Peyer's patch (tissue), 4 donors: ENCODE measurements at places on chromosomes 4 and X. TPM values are rescaled to one million over a fixed set of nuclear protein-coding genes. Genes with fewer than 3 reads are reported as not detected.

BCORL1 gene
- total RNA-seq = 12.4 TPM

- no peak overlapping the region for H3K4me3 ChIP-seq
- H3K27me3 ChIP-seq = no peaks in the 10 kb centered on the region
- no peak for DNase-seq
- no peaks in the 10 kb centered on the region for H3K4me1 ChIP-seq
- no peak overlapping the region for H3K27ac ChIP-seq
- no peaks in the 10 kb centered on the region for H3K36me3 ChIP-seq
Observed at GRCh38 chrX:81527881-81528440, 326.1 kb downstream of the SH3BGRL start.

S100G gene
- total RNA-seq = not detected

DNA sequence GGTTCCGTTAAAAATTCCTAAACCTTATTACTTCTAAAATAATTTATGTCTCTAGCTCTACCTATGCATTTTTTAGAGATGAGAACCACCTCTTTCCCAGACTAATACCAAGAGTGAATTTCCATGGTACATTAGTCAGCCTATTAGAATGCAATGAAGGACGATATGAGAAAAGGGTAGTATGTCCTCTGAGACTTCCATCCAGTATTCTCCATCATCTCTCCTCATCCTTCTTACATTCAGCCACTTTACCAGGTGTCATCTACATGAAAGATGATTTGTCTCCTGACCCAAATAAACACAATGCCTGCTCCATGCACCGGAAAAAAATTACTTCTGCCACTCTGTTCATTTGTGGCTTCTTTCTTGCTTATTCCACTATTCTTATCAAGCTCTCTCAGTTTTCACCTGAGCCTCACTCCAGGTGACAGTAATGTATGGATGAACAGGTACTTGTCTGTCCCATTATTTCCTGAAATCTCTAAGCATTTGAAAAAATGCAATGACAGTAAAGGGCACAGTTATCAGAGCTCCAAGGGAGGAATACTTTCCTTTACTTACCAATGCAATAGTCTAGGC, 97.9 kb downstream of the MAB21L2 start:
- H3K27me3 ChIP-seq = no peaks in the 10 kb centered on the region
- H3K4me1 ChIP-seq = no peaks in the 10 kb centered on the region
- H3K4me3 ChIP-seq = no peak overlapping the region
- no peak overlapping the region for H3K27ac ChIP-seq
- no peaks in the 10 kb centered on the region for H3K36me3 ChIP-seq

DNA sequence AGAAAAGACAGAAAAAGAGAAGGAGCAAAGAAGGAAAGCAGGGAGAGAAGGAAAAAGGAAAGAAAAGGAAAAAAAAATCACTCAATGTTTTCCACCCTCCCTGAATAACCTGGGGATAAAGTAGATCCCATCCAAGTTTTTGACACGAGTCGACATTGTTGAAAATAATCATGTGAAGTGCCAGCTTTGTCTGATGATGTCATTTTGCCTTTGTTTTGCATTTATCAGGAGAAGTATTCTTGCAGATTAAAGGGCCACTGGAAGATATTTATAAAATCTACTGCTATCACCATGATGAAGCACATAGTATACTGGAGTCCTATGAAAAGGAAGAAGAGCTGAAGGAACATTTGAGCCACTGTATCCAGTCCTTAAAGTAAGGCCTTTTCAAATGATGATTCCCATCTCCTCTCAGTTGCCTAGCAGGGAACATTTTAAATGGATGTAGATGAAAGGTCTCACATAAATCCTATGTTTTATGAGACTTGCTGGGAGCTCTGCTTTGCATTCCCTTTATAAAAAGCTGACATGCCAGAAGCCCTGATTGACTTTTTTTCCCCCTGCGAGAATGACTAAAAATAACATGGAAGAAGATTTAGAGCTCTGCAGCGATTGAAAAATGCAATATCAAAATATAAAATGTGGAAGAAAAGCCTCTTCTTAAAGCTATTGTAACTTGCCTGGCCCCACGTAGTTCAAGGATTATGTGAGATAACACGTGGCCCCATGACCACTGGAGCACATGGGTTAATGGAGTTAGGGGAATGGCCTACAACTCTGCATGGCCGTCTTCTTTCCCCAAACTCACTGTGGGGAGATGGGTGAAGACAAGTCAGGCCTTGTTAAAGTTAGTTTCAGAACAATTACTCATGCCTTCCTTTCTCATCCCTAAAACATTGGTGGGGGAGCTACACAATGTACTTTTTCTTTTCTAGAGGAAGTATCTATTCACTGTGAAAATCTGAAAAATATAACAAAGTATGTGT, 77.5 kb downstream of the INTS12 start:
- H3K4me1 ChIP-seq = no peaks in the 10 kb centered on the region
- no peak overlapping the region for H3K27ac ChIP-seq
- no peak for DNase-seq
- no peaks in the 10 kb centered on the region for H3K36me3 ChIP-seq
- H3K4me3 ChIP-seq = no peak overlapping the region

DNA sequence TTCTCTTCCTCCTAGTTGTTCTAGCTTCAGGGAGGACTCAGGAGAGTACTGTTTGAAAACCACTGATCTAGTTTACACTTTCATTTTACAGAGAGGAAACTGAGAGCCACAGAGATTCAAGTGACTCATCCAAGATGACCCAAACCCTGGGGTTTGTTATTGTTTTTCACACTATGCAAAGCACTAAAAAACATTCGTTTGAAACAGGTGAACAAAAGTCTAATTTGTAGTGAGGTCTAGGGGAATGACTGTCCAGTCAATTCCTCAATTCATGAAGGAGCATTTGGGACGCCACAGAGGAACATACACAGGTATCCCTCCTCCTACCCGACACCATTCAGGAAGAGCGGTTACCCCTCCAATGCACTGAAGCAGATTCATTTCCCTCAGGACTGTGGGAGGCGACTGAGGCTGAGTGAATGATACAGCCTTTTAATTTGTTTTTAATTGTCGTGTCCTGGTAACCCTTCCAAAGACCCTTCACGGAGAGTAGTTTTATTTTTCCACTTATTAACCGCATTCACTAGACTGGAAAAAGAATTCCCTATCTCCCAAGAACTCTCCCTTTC, 30.3 kb downstream of the TLR10 start:
- H3K27me3 ChIP-seq = no peaks in the 10 kb centered on the region
- H3K4me1 ChIP-seq = no peaks in the 10 kb centered on the region
- H3K36me3 ChIP-seq = no peaks in the 10 kb centered on the region
- H3K4me3 ChIP-seq = no peak overlapping the region

DNA sequence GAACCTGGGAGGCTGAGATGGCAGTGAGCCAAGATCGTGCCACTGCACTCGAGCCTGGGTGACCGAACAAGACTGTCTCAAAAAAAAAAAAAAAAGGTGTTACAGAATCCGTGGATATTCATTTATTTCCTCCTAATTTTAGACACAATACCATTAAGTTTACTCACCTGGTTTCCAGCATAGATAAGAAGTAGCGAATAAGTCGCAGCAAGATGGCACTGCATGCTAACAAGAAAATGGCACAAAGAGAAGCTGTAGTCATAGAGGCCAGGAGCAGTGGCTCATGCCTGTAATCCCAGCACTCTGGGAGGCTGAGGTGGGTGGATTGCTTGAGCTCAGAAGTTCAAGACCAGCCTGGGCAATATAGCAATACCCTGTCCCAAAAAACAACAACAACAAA, 17.0 kb upstream of the MOB1B start:
- no peaks in the 10 kb centered on the region for H3K27me3 ChIP-seq
- no peaks in the 10 kb centered on the region for H3K36me3 ChIP-seq

MAGEC2 gene
- not detected for total RNA-seq

DNA sequence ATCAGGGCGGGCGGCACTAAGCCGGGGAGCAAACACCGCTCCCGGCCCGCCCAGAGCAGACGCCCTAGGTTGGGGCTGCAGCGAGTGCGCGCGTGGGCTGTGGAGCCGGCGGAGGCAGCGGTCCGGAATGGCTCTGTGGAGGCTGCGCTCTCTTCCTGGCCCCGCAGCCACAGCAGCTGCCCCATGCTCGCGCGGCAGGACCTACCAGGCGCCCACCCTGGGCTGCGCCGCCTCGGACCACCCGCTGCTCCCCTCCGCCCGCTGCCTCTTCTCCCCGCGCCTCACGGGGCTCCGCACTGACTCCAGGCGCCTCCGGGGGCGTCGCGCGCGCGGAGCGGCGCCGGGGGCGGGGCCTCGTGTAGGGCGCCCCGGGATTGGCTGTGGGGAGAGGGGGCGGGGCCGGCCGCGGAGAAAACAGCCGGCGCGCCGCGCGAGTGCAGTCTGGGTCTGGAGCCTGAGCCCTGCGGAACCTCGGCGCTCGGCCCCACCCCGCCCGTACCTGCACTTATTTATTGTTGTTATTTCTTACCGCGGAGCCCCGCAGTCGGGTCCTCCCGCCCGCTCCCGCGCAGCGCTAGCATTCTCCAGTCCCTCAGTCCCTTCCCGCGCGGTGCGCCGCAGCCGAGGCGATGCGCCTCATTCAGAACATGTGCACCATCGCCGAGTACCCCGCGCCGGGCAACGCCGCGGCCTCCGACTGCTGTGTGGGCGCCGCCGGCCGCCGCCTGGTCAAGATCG, at the start of gene RASL11B:
RASL11B (plus strand) TSS at position 439 of the 738 bp plus-strand sequence; CDS start at position 630, 191 bp downstream.
- no peaks in the 10 kb centered on the region for H3K36me3 ChIP-seq
- H3K27me3 ChIP-seq = no peaks in the 10 kb centered on the region
- DNase-seq = peak; percentile 80
- H3K4me1 ChIP-seq = peaks cover 13% of the 10 kb centered on the region

- H3K4me3 ChIP-seq = no peak overlapping the region
- no peaks in the 10 kb centered on the region for H3K4me1 ChIP-seq
- H3K36me3 ChIP-seq = no peaks in the 10 kb centered on the region
- H3K27me3 ChIP-seq = no peaks in the 10 kb centered on the region
- DNase-seq = no peak
Observed at GRCh38 chr4:75371915-75372314, 142.3 kb downstream of the RCHY1 start.

GRCh38 chr4:24922416-24922815, 9.6 kb upstream of the CCDC149 start:
- no peak overlapping the region for H3K4me3 ChIP-seq
- H3K27ac ChIP-seq = no peak overlapping the region
- no peaks in the 10 kb centered on the region for H3K36me3 ChIP-seq
- H3K27me3 ChIP-seq = no peaks in the 10 kb centered on the region

ITIH6 gene
- total RNA-seq = not detected

GRCh38 chr4:103402198-103402597, 204.1 kb upstream of the CENPE start:
- no peaks in the 10 kb centered on the region for H3K27me3 ChIP-seq
- DNase-seq = no peak
- no peaks in the 10 kb centered on the region for H3K36me3 ChIP-seq
- no peaks in the 10 kb centered on the region for H3K4me1 ChIP-seq
- no peak overlapping the region for H3K4me3 ChIP-seq

CENPVL2 gene
- not detected for total RNA-seq

GRCh38 chrX:14915596-14915995, 42.4 kb downstream of the MOSPD2 start:
- no peak overlapping the region for H3K27ac ChIP-seq
- no peaks in the 10 kb centered on the region for H3K36me3 ChIP-seq
- no peak for DNase-seq

FDCSP gene
- 2.4 TPM for total RNA-seq

DNA sequence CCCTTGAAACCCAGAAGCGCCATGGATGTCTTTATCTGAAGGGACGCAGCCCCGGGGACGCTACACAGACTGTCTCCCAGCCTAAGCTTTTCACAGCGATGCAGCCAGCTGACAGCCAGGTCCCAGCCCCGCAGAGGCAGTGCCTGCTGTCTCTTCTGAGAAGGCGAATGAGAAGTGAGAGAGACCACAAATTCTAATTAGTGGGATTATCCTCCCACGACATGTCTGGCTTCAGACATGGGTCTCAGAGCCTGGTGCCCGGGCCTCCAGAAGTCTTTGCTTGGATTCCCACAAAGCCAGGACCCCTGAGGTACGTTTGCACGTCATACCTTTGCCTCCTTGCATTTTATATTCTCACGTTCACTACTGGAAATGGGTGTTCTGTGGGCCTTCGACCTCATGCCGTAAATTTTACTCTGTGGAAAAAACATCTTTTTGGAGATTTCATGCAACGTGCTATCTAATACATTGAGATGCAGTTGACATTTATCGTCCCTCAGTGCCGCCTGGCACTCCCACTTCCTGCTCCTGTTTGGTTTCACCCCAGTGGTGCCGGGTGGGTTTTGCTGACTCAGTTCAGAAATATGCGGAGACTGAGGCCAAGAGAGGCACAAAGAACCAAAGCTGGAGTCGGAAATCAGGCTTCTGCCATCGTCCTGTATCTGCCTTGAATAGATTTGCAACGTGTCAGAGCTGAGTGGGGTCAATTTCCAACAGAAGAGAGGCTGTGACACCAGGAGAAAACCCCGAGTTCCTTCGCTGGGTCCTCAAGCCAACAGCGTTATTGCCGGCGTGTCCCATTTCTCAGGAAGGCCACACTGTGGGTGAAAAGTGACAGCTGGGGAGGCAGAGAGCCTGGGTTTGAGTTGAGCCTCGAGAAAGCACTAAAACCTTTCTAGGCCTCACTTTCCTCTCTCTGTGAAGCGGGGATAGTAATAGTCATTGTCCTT, 114.4 kb downstream of the STK32B start:
- no peaks in the 10 kb centered on the region for H3K36me3 ChIP-seq
- H3K4me1 ChIP-seq = no peaks in the 10 kb centered on the region
- no peak overlapping the region for H3K27ac ChIP-seq
- DNase-seq = no peak

PGAM4 gene
- total RNA-seq = not detected

GPRASP3 gene
- total RNA-seq = 2.5 TPM

- H3K27me3 ChIP-seq = no peaks in the 10 kb centered on the region
- H3K36me3 ChIP-seq = no peaks in the 10 kb centered on the region
- no peak overlapping the region for H3K27ac ChIP-seq
- no peak for DNase-seq
- no peaks in the 10 kb centered on the region for H3K4me1 ChIP-seq
Observed at GRCh38 chr4:122602277-122603142, 18.4 kb downstream of the IL21 start.

- H3K27ac ChIP-seq = peak overlapping the region; percentile 80
- no peak for DNase-seq
- no peak overlapping the region for H3K4me3 ChIP-seq
- peaks cover 13% of the 10 kb centered on the region for H3K4me1 ChIP-seq
Observed at GRCh38 chr4:7830747-7831146, 108.9 kb downstream of the AFAP1 start.

GRCh38 chr4:40003986-40004385, 26.3 kb upstream of the PDS5A start:
- no peaks in the 10 kb centered on the region for H3K36me3 ChIP-seq
- H3K27me3 ChIP-seq = no peaks in the 10 kb centered on the region
- H3K27ac ChIP-seq = no peak overlapping the region

DNA sequence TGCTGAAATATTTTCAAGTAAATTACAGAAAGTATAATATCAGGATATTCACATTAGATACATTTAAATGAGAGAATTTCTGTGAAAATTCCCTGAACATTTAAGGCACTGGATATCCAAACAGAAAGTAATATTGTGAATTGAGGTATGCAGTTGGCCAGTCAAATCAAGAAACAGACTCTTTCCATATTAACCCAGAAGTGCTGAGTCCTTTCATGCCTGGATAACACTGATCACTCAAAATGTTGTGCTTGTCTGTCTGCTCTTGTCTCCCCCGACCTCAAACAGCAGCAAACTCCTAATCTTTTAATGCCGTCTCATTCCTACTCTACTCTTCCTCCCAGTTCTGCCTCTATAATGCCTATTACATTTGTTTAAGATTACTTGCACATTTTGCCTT, 51.2 kb downstream of the TBC1D9 start:
- no peak for DNase-seq
- H3K27me3 ChIP-seq = no peaks in the 10 kb centered on the region
